ENCODE measurements at places on chromosomes 12 and 14. TPM values are rescaled to one million over a fixed set of nuclear protein-coding genes. Genes with fewer than 3 reads are reported as not detected.

DNA sequence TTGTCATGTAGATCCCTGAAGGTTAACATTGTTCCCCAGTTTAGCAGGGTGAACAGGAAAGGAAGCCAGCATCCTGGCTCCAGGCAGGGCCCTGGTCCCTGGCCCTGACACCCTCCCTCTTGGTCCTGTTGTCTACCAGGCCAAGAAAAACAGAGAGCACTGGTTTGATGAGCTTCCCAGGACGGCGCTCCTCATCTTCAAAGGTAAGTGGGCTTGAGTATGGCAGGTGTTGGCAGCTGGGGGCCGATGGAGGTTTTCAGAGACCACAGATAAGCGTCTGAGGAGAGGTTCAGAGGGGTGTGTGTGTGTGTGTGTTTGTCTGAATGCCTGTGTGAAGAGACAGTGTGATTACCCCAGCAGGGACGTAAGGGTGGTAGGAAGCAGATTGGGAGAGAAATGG lies 56.3 kb downstream of the SLC8B1 start:
- peak; percentile 25 for DNase-seq

DNA sequence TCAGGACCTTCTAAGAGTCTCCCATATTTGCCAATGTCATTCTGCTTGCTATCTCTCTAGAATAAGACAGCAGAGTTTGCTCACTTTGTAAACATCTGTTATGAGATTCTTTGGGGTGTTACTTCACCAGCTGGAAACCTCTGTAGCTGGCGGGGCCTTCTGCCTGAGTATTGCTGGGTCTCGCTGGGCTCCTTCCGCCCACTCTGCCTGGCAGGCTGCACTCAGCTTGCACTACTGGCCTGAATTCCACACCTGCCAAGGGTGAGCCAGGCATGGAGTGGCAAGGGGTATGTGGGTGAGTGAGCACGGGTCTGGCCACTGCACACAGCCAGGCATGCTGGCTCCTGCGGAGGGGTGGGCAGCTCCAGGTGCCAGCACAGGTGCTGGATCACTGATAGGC lies 267.3 kb upstream of the PDE3A start:
- no peak for DNase-seq

DNA sequence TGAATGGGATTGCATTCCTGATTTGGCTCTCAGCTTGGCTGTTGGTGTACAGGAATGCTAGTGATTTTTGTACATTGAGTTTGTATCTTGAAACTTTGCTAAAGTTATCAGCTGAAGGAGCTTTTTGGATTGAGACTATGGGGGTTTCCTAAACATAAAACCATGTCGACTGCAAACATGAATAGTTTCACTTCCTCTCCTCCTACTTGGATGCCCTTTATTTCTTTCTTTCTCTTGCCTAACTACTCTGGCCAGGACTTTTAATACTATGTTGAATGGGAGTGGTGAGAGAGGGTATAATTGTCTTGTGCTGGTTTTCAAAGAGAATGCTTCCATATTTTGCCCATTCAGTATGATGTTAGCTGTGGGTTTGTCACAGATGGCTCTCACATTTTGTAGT lies 141.5 kb downstream of the CEP83 start:
- DNase-seq: no peak

DNA sequence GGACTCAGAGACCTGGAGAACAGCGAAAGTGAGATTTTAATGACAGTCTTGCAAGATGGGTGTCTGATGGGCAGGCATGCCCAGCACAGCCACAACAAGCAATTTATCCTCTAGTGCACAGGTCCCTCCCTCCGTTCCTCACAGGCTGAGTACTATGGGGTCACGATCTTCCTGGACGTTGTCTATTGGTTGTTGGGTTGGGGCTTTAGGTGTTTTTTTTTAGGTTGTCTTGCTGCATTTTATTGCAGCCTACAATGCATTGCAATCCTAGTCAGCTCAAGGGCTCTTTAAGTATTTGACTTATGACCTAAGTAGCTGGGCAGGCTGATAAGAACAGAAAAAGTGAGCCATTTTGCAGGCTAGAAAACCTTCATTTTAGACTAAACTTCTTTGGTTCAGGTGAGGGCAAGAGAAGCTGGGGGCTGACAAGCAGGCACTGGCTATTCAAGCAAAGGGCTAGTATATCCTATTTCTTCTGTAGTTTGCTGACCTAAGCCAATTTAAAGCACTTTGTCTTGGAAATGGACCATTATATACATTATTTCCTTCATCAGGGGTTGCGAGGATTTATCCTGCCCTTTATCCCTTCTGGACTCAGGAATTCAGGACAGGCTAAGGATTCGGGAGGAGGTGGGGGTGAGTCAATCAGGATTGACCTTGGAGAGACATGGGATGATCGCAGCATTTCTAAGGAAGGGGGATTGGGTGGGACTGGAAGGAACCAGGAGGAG lies 6.0 kb downstream of the KRT7 start:
- DNase-seq: peak; percentile 14

- DNase-seq: no peak
These were observed 118.6 kb downstream of the TRMT5 start for GRCh38 chr14:60862283-60862682.

DNA sequence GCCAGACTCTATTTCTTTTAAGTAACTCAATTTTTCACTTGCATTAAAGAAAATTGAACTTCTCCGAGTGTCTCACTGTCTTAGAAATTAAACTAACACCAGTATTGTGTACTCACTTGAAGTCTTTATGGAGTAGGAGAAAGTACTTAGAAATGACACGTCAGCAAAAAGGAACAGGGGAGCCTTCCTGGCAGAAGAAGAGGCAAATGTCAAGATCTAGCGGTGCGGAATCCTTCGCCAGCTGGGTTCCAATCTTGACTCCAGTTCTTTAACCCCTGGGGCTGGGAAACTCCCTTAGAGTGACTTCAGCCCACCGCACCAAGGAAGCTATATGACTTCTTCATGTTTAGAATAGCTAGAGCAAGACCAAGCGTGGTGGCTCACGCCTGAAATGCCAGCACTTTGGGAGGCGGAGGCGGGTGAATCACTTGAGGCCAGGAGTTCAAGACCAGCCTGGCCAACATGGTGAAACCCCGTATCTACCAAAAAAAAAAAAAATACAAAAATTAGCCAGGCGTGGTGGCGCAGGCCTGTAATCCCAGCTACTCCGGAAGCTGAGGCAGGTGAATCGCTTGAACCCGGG lies 34.4 kb downstream of the WBP11 start:
- DNase-seq: no peak

The TAS2R43 gene
- total RNA-seq: 4.7 TPM

- DNase-seq: no peak
These were observed 229.2 kb upstream of the HMGA2 start for GRCh38 chr12:65595016-65595560.

DNA sequence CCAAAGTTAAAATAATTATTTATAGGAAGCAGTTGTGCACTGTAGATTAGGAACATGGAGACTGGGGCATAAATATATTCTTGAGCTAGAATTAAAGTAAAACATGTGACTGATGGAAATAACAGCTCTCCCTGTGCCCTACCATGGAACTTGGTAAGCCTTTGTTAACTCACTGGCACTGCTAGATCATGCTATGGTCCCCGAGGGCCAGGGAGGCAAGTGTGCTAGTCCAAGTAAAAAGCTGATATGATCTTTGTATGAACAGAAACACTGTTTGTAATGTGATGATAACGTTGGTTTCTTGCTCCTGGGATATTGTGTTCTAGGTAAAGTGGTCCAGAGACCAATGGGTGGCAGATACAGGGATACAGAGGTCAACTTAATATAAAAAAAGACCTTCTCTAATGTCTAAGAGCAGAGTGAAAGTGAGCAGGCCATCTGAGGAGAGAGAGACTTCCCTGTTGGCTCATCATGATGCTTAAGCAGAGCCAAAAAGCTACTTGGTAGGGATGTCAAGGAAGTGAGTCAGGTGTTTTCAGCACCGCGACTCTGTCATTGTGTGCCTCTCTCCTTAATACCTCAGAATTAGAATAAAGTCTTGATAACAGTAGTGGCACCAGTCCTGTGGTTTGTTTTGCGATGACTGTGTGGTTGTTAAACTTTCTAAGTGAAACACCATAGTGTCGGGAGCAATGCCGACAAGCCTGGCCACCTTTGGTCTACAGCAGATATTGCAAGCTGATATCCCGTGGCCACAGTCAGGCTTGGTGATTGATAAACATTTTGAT lies 27.6 kb downstream of the BICD1 start:
- DNase-seq: no peak

The EGLN3 gene
- 74.2 TPM for total RNA-seq

DNA sequence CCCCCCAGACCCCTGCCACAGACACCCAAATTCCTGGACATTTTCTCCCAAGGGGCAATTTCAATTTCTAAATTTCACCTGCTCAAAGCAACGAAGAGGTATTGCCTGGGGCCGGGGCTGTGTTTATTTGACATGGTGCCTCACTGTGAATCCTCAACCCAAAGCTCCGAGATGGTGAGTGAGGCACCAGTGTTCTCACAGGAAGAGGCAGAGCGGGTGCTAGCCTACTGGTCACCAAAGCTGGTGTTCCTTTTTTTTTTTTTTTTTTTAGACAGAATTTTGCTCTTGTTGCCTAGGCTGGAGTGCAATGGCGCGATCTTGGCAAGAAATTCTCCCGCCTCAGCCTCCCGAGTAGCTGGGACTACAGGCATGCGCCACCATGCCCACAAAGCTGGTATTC lies 14.8 kb upstream of the SH2B3 start:
- no peak for DNase-seq

The TWF1 gene
- 75.8 TPM for total RNA-seq

- no peak for DNase-seq
These were observed 16.5 kb downstream of the TRAF3 start for GRCh38 chr14:102793531-102794328.

- no peak for DNase-seq
These were observed 212.3 kb upstream of the FOXN3 start for GRCh38 chr14:89629383-89629782.

The CATSPERB gene
- 0.16 TPM for total RNA-seq

GRCh38 chr14:70655110-70655826 lies 13.6 kb downstream of the TTC9 start:
- no peak for DNase-seq

DNA sequence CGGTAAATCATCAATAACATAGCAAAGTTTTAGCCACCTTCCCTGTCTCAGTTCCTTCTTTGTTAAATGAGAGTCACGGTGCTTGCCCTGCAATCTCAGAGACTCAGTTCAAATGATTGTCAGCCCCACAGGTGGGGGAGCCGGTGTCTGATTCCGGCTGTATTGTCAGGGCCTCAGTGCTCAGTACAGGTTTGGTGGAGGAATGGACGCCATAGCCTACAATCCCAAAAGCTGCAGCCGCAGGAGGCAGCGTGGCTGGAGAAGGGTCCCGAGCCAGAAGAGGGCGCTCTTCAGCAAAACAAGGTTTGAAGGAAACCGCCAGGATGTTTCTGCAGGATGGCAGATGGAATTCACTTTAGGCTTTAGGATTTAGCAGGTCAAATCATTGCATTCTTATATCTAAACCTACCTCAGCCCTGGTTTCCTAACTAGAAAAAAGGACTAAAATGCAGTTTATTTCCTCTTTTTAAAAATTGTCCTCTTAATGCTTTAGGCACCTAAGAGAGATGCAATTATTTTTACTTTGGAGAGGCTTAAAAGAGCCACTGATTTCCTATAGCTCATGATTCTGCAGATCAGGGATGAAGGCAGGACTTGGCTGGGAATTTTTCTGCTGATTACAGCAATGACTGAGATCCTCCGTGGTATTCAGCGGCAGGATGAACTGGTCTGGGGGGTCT lies 29.2 kb downstream of the FOS start:
- peak; percentile 89 for DNase-seq

DNA sequence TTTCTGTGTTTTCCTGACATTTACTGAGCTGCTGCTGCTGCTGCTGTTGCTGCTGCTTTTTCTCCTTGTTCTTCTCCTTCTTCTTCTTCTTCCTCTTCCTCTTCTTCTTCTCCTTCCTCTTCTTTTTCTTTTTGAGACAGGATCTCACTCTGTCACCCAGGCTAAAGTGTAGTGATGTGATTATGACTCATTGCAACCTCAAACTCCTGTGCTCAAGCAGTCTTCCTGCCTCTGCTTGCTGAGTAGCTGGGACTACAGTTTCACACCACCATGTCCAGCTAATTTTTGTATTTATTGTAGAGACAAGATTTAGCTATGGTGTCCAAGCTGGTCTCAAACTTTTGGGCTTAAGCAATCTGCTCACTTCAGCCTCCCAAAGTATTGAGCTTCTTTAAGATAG lies 95.8 kb downstream of the TMTC3 start:
- DNase-seq: no peak

GRCh38 chr12:27982951-27983350 lies 10.4 kb upstream of the PTHLH start:
- DNase-seq: no peak

DNA sequence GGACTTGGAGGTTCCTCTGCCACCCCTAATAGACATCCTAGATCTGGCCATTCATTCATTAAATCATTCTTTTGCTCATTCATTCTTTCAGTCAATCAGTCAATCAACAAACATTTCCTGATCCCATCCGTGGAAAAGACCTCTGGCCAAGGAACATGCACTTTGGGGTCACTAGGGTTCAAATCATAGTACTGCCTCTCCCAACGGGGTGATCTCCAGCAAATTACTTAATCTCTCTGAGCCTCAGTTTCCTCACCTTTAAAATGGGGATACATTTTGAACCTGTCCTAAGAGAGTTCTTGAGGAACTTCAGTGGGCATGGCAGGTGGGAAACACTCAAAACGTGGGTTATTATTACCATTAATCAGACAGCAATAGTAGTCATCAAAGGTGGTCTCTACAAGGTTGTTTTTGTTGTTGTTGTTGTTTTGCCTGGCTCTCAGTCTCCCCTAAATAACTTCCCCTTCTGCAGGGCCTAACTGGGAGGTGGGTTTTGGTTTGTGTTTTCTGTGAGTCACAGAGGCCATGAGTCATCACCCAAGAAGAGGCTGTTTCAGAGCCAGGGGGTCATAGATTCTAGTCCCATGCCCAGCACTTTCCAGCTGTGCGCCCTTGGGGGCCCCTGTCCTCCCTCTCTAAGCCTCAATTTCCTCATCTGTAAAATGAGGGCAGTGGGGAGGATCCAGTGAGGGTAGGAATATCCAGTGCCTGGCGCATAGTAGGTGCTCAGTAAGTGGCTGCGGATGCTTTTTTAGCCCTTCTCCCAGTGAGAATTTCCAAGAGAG lies 16.9 kb upstream of the FAM222A start:
- DNase-seq: no peak

DNA sequence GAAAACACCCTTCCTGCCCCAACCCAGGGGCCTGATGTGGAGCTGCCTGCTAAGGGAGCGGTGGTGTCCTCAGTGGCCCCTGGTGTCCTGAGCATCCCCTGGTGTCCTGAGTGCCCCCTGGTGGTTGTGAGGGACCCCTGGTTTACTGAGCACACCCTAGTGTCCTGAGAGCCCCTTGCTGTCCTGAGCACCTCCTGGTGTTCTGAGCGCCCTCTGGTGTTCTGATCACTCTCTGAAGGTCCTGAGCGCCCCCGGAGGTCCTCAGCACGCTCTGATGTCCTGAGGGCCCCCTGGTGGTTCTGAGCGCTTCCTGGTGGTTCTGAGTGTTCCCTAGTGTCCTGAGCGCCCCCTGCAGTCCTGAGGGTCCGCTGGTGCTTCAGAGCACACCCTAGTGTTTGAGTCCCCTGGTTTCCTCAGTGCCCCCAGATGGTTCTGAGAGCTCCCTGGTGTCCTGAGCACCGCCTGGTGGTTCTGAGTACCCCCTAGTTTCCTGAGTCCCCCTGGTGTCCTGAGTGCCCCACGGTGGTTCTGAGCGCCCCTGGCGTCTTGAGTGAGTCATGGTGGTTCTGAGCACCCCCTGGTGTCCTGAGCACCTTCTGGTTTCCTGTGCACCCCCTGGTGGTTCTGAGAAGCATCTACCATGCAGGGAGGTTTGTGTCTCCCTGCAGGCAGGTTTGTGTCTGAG lies 1004.2 kb downstream of the TMEM121 start:
- DNase-seq: no peak

- DNase-seq: no peak
These were observed 22.4 kb downstream of the SOCS2 start for GRCh38 chr12:93594766-93595311.
